ENCODE measurements at places on chromosomes 1 and 21.

DNA sequence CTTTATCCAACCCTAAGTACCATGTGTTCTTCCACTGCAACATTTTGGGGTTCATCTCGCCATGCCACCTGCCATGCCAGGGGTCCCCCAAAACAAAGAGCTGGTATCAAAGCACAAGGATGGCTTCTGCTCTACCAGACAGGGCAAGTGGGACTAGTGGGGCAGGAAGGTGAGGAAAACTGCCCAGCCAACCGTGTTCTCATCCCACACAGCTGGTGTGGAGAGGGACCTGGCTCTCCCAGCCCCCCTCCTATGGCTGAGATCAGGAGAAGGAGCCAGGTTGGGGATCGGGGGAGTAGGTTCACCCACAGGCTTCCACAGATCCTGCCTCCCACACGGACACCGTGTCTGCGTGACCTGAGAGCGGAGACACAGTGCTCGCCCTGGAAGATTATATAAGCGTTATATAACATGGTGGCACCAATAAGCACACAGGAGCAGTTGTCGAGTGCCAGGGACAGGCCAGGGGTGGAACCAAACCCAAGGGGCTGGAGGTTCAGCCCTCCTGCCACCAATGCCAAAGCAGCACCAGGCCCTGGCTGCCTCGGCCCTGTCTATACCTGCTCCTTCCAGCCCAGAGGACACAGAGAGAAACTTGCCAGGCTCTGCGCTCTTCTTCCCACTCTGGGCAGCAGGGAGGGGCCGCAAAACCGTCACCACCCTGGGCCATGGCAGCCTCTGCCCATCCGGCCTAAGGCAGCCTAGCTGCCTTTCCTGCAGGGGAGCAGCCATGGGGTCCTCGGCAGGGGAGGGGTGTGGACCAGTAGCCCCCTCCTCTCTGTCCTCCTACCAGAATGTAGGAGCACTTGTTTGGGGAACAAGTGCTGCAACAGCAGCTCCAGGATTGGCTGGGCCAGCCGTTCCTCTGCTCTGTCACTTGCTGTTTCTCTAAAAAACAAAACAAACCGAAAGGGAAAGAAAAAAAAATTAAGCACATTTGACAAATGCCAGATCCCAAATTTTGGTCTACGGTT is 43.5 kb downstream of the CD34 start:
- peak; percentile 67 for DNase-seq

DNA sequence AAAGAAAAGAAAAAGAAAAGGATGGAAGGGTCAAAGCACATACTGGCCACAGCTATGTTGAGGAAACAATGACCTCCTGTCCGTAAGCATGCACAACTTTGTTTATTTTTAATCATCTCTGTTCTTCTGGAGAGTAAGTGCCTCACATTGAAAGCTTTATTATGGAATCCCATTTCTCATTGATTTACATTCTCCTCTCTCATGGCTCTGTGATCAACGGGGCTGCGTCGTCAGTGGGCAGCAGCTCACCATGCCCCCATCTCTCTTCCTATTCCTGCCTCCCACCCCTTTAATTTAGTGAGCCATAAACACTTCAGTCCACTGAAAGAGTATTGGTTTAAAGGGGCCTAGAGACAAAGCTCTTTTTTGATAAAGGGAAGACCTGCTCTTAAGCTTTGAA is 98.9 kb downstream of the KAZN start:
- DNase-seq: no peak

DNA sequence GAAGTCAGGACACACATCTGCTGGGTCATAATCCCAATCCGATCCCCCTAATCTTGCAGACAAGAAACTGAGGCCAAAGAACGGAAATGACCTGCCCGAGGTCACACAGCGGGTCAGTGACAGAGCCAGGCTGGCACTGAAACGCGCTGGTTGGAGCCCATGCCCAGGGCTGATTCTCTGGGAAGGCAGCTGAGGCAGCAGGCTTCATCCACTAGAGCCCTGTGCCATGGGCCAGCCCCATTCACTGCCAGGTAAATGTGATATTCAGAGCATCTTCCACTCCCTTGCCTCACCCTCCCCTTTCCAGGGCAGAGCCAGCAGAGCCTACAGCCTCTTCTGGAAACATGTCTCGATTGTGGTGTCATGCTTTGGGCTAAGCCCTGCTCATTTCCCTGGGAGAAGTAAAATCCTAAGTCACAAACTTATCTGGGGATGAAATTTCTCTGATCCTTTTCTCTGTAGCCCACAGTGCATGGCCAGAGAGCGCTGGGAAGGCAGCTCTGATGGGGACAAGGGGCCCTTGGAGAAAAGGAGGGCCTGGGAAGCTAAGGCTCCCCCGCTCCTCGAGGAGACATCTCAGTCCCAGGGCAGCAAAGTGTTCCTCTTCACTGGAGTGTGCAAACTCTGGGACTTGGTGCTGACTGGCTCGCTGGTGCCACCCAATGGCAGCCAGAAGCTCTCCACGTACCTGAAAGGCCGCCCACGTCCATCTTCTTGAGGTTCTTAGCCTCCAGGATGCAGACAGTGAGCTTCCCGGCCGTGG is 110.4 kb downstream of the SYT2 start:
- peak; percentile 31 for DNase-seq

- DNase-seq: no peak
Observed at GRCh38 chr1:243292117-243292516, 36.3 kb downstream of the SDCCAG8 start.

DNA sequence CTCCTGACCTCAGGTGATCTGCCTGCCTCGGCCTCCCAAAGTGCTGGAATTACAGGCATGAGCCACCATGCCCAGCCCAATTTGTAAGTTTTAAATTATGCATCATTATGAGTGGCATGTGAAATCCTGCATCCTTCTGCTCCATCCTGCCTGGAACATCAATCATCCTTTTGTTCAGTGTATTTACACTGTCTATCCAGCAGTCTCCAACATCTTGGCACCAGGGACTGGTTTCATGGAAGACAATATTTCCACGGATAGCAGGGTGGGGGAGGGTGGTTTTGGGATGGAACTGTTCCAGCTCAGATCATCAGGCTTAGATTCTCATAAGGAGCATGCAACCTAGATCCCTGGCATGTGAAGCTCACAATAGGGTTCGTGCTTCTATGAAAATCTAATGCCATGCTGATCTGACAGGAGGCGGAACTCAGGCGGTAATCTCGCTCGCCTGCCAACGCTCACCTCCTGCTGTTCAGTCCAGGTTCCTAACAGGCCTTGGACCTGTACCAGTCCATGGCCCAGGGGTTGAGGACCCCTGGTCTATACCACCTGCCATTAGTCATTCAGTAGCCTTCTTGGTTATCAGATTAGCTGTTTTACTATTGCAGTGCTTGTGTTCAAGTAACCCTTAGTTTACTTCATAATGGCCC is 22.2 kb upstream of the TCEA3 start:
- DNase-seq: no peak

- peak; percentile 89 for DNase-seq
Observed at GRCh38 chr1:180614730-180615129, 17.1 kb upstream of the XPR1 start.
